ENCODE measurements at places on chromosomes 1 and 21. TPM values are rescaled to one million over a fixed set of nuclear protein-coding genes. Genes with fewer than 3 reads are reported as not detected.

DNA sequence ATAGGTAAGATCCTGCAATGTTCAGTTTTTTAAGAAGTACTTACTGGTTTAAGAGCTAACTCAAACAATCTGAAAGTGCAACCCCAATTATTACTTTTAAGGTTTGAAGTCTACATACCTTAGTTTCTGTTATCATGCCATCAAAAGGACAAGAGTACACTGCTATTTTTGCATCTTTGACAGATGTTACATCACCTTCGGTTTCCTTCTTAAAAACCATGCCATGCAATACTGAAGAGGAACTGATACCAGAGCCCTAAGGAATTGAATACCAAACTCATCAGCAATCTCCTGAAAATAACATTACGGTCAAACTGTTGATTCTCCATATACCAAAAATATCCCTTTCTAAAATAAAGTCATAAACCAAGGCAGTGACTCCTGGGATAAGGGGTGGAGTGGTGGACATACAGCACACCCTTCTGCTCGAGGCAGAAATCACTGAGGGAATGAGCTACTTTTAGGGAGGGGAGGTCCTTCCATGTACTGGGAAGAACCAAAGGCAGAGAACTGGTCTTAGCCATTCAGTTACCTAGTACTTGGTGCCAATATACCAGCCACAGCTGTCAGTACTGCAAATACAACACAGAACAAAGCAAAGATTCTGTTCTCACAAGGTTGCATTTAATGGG, 8.5 kb downstream of the CCT8 start:
- no peak for DNase-seq

DNA sequence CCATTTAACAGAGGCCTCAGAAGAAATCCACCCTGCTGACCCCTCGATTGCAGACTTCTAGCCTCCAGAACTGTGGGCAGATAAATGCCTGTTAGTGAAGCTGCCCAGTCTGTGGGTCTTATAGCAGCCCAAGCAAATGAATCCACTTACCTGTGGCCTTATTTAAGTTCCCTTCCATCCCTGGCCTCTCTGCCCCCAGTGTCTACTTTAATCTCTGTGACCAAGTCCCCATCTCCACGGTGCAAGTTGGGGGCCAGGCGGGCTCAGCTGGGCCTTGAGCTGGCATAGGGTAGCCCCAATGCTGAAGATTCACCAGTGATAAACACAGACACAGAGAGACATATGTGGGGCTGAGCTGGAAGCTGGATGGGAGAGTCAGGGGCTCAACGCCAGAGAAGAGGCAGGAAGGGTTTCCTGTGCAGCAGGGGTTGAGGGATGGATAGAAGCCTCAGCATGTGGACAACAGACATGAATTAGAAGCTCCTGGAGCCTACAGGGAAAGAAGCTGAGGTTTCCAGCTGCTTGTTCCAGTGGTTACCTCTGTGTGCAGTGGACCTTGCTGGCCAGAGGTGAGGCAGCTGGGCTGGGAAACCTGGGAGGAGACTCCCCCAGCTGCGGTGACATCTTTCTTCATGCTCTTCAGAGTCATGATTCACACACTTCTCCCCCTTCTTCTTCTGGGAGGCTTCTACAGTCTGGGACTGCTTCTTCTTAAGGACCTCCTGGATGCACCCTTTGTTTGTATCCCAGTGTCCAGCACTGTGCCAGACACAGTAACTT, 13.4 kb upstream of the B3GALT5 start:
- no peak for DNase-seq

- DNase-seq, result peak; percentile 19
Measured at GRCh38 chr1:66916320-66916719, 8.3 kb downstream of the DNAI4 start.

DNA sequence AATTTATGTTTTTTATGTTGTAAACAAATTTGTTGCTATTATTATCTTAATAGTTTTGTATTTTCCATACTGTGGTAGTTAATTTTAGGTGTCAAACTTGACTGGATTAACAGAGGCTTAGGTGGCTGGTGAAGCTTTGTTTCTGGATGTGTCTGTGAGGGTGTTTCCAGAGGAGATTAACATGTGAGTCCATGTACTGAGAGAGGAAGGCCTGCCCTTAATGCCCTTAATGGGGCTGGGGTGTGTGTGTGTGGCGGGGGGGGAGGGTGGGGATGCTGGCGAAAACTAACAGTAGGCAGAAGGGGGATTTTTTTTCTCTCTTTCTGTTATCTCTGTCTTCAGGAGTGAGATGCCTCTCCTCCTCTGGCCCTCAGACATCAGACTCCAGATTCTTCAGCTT, 1.9 kb downstream of the OR14A16 start:
- no peak for DNase-seq

- no peak for DNase-seq
Measured at GRCh38 chr1:44842486-44842861, 579 bp downstream of the PTCH2 start.

DNA sequence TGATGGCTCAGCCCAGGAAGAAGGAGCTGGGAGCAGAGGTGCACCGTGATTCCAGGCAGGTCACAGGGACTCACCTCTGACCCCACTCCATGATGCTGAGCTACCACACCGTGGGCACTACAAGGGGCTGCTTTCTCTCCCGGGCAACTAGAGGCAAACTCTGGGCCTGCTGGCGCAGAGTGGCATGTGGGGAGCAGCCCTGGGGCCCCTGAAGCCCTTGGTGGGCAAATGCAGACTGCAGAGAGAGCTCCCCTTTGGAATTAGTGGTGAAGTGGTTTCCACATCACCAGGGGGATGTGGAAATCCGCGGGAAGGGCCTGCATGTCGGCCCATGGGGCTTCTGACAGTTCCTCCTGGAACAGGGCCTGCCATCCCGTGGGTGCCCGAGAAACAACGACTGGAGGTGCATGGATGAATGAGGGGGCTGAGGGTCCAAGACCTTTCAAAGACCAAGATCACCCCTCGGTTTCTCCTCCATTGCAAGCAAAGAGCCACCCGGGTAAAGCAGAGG, 11.8 kb upstream of the MMEL1 start:
- no peak for DNase-seq

DNA sequence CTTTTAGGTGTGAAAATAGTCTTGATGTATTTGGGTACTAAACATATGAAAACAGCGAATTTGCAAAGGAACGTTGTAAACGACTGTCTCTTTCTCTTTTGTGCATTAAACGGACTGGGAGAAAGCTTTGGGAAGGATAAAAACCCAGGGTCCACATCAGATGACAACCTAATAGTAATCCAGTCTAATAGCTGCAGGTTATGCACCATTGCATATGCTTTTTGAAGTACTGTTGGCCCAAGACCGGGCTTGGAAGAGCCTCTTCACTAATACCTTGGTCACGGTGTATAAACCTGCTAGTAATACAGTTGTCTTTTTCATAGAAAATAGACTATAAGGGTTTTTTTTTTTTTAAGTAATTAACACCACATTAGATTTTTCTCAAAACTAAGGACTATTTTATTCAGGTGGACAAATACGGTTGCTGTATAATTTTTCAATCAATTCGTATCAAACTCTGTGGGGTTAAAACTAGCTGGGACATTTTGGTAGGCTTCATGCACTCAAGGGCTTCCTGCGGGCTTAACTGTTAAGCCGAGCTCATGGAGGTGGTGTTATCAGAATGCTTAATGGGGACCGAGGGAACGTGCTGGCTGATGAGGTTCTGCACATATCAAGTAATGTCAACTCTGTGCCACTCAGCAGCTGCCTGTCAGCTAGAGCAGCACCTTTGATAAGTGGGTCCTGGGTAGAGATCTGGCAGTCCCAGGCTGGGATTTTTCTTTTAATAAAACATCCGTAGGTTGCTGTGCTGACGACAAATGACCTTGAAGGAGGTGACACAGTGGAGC, 2.1 kb downstream of the RYR2 start:
- no peak for DNase-seq

GRCh38 chr1:224619209-224619608, 3.1 kb downstream of the CNIH3 start:
- no peak for DNase-seq

DNA sequence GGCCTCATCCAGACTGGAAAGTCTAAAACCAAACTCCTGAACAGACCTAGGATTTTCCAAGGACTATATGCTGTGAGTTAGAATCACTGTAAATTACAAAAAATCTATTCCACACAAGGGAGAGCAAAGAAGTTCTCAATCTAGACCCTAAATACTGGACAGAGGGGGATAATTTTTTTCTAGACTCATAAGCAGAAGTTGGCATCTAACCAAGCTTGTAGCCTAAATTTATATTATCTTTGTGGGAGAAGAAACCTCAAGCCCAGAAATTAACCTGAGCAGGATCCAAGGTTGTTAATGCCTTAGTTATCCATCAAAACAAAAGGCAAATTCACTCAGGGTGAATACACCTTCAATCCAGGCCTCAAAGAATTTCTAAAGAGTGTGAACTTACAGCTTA, 290.2 kb downstream of the SMYD3 start:
- no peak for DNase-seq

DNA sequence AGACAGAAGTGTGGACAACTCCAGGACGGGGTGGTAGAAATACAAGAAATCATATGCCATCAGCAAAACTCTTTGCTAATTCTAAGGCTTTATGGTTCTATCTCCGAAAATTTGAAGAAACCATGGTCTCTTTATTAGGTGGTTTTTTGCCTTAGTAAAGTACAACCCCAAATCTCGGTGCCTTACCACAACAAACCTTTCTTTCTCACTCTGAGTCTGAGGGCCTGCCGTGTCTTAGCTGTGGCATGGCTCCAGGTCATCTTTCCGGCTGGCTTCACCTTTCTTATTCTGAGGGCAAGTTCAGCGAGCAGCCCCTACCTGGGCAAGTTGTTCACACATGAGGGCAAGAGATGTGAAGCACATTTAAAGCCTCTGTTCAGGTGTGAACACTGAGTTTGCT, 280.6 kb downstream of the TTLL7 start:
- no peak for DNase-seq

DNA sequence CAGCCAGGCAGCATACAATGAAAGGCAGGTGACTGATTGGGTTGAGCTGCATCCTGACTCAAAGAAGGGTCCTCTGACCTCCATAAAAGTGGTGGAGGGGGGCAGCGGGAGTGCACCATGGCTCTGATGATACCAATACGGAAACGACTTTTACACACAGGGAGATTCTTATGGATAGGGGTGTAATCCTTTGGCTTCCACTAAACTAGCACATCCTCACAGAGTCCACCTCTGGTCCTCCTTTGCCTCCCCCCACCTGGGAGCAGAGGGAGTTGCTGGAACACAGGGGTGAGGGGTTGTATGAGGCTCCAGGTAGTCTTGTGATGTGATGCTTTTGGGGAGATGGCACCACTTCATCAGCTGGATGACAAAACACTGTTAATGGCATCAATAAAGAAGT, 361.0 kb downstream of the BARHL2 start:
- no peak for DNase-seq

- no peak for DNase-seq
Measured at GRCh38 chr21:36910581-36911307, 55.7 kb downstream of the HLCS start.

DNA sequence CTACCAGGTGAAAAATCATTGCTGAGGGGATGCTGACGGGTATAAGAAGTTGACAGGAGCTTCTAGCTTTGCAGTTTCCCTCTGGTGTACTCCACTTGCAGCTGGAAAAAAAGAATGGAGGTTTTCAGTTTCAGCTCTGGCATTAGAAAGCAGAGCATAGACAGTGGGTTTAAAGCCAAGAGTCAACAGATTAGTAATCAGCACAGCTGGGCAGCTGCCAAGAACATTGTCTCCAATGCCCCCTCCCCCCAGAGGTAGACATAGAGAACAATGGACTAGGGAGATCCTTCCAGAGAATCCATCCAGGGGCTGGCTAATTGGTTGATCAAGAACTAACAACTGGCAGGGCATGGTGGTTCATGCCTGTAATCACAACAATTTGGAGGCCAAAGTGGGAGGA, 10.1 kb upstream of the ZBTB8B start:
- no peak for DNase-seq

Gene NUAK2
- 0.44 TPM for total RNA-seq

Gene UQCRH
- total RNA-seq, result 1,267 TPM

Gene PROK1
- not detected for total RNA-seq

Gene CR1L
- total RNA-seq, result 33.7 TPM

Gene DNASE2B
- not detected for total RNA-seq

Gene PADI4
- 0.33 TPM for total RNA-seq

Gene OR14K1
- not detected for total RNA-seq

Gene NEK2
- 45.6 TPM for total RNA-seq

Gene SPRR5
- not detected for total RNA-seq

Data from K562 (cell line).